ENCODE measurements at places on chromosomes 6 and 20.

DNA sequence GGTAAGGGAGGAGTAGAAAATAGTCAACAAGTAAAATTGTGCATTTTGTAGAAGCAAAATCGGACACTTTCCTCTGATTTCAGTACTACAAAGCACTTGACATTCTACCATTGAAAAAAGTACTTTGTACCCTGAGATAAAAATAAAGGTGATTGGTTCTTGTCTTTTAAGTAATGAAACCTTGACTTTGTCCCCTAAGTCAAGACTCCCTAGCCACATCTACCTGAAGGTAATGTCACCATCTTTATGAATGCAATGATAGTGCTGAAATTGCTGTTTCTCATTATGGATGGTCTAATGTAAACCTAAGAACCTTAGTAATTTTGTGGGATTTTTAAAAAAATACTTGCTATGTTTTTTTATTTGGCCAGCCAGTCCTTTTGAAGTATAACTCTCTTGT, 2.4 kb upstream of the MAN1A1 start:
- no peak for DNase-seq

- no peak for DNase-seq
Measured at GRCh38 chr20:22569353-22569752, 15.0 kb downstream of the FOXA2 start.

DNA sequence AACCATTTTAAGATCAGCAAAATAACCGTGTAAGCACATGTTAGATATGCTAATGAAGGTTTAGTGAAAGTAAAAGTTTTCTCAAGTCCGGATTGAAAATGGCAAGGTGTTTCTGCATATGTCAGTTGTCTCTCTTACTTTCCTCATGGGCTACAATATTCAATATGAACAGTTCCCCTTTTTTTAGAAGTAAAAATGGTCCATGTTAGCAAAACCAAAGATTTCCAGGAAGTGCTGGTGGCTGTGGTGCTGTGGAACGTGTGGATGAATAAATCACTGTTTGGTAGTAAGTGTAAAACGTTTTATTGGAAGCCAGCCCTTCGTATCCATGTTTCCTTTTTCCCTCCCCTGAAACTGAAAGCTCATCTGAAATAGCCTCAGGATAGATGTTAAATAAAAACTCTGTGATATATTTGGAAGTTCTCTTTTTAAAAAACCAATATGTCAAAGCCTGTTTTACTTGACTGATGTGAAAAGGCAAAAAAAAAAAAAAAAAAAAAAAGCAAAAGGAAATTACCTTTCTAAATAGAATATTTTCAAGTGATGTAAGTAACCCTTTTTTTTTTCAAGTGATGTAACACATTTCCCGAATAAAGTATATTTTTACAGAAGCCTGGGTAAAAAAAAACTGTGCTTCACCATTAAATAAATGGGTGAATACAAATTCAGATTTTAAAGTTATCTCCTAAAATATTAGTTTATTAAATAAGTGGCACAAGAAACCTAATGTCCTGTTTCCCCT, 41.9 kb downstream of the PLEKHG1 start:
- DNase-seq, result no peak

DNA sequence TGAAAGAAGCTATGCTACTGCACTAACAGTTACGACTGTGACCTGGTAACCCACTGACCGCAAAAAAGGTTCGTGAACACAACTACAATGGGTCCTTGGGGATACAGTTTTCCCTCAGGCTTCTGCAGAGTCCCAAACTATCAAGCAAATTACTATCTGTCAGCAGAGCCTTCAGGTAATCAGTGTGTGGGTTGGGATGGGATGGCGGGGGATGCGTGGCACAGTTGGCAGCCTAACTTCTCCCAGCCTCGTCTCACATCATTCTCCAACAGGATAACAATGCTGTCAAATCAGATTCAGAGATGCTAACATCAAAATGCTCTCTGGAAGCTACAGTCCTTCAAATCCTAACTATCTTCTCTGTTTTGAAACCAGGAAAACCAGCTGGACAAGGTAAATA, 102.3 kb downstream of the EPM2A start:
- no peak for DNase-seq

DNA sequence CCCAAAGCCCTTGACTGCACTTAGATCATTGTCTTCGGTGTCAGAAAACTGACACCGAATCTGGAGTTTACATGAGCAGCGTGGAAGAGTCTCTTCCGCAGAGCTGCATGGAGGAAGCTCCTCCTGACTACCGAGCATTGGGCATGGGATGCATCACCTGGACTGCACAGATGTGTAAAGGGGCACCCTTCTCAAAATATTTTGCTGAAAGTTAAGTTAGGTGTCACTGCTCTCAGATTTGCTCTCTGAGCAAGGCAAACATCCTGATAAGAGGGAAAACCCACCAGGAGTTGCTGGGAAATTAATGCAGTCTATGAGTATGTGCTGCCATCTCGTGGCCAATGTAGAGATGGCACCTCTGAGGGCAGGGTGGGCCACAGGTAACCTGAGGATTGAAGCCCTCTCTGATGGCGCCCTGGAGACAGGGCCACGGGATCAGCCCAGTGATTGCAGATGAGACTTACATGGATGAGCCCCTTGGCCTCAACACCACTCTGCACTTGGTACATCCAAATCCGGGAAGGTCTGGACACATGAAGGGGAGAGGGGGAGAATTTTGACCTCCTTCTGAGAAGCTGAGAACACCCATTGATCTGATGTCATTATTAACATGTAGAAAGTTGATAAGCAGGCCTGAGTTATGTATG, 129.9 kb downstream of the LPA start:
- peak; percentile 51 for DNase-seq

DNA sequence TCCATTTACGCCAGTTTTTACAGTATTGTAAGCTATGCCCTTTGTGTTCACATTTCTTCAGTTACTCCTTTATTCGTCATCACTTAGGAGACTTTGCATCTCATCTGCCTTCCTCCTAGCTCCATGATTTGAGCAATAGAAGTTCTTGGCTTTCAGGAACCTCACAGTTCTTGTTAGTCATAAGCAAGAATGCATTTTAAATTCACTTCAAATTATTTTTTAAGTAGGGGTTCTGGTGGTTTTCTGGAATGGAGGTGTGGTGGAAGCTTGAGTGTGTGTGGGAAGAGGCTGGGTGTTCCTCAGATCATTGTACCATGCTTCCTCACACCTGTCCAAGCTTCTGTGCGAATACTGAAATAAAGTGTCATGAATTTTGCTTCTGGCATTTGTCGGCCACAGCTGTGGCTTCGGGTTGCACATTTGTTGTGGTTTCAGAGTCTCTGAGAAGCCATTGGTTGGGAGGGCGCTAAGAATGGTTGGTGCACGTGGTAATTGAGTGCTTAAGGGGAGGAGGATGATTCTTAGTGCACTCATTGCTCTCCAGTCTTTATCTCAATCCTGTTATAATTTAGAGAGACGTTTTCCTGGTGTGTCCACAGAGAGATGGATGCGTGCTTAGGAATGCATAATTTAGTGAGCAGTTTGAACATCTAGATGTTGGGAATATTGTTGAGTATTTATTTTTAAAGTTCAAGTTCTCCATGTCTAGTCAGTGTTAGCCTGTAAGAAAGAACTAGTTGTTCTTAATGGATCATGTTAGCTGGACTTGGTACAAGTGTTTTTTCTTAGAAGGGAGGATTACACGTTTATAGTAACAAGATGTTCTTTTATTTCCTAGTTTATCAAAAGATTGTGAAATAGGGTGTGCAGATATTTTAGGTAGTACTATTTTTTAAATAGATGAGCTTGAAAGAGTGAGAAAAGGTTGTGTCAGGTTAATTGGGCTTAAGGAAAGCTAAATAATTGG, 31.9 kb downstream of the FOXO3 start:
- peak; percentile 90 for DNase-seq

DNA sequence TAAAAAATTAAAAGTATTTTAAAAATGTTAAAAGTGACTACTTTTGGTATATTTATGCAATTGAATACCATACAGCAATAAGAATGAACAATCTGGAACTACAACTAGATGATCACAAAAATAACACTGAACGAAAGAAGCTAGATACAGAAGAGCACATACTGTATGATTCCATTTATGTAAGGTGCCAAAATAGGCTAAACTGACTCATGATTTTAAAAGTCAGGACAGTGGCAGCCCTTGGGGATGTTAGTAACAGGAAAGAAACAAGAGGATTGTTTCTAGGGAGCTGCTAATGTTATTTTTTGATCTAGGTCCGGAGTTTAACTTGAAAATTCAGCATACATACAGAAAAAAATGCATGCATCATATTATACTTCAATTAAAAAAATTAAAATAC, 42.3 kb downstream of the KIF13A start:
- peak; percentile 68 for DNase-seq

DNA sequence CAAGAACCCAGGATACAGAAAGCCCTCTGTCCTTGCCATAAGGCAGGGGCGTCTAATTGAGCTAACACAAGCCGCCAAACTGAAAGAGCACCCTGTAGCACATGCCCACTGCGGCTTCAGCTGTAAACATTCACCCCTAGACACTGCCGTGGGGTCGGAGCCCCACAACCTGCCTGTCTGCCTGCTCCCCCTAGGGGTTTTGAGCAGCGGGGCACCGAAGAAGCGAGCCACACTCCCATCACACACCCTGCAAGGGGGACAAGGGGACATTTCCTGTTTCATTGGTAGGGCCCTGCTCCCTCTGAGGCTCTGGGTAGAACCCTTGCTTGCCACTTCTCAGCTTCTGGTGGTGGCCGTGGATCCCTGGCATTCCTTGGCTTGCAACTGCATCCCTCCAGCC, 45.2 kb upstream of the BCLAF1 start:
- no peak for DNase-seq

DNA sequence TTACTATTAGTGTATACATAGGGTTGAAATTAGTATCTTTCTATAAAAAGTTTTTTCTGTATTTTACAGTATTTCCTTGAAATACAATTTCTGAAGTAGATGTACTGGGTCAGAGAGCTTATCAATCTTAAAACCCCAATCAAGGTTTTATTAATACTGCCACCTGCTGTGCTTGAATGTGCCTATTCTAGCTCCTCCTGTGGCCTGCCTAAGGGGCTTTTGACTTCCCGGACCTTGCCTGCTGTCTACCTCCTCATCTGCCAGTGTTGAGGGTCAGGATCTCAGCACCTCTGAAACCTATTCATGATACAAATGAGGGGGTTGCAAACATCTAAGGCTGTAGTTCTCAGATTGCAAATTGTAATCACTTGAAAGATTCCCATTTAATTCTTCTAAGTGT, 9.2 kb downstream of the PACRG start:
- DNase-seq, result no peak

DNA sequence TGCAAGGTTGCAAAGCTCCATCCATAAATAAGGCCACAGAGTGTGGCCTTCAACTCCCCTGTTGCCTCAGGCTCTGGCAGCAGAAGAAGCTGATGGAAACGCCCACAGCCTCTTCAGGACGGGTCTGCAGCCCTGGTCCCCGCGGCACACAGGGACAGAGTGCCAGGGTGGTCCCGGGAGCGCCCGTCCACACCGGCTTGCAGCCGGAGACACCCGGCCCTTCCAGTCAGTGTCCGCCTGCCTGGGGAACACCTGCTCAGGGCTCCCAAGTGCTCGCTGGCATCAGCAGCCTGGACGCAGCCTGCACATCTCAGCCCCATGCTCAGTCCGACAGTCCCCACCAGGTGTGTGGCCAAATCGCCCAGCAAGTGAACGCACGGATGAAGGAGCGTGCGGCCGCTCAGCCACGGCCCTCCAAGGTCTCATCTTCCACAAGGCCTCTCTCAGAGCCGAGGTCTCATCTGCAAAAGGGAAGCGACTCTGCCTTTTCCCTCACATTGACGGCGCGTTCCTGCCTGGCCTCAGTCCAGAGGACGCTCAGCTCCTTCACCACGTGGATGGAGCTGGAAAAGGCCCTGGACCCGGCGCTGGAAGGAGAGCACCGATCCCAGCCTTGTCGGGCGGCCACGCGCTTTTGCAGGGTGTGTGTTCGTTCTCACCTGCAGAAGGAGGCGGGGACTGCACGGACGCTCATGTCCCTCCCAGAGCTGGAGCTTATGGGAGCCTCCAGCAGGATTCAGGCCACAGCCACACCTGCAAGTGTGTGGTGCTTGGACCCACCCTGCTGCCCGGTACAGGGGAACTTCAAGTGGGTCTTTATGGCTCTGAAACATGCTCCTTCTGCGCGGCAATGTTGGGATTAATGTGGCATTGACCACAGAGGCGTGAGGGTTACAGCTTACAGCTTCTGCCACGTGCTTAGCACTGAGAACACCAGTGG, 180.4 kb downstream of the DLL1 start:
- DNase-seq, result no peak

- no peak for DNase-seq
Measured at GRCh38 chr6:24154121-24154520, 28.1 kb downstream of the NRSN1 start.

DNA sequence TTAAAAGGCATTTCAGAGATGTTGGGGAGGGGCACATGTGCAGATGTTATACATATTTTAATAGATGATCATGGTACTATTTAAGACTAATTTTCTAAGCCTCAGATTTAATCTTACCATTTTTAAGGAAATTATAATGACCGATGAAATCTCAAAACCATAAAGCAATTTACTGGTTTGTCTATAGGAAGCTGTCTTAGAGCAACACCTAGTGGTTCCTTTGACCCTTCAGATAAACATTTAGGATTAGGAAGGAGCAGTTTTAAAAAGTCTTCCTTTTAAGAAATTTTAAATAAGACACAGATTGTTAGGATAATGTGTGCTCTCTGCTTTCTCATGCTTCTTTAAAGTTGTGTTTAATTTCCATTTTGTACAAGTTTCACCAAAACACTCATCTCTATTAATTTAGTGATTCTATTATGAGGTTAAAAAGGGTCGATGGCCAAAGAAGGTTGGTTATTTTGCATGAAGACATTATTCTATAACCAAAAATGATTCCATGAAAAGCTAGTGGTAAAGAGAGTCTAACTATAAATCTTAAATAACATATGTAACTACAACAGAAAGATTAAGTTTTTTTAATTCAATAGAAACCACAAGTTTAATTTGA, 376.4 kb downstream of the HACE1 start:
- DNase-seq, result peak; percentile 9

DNA sequence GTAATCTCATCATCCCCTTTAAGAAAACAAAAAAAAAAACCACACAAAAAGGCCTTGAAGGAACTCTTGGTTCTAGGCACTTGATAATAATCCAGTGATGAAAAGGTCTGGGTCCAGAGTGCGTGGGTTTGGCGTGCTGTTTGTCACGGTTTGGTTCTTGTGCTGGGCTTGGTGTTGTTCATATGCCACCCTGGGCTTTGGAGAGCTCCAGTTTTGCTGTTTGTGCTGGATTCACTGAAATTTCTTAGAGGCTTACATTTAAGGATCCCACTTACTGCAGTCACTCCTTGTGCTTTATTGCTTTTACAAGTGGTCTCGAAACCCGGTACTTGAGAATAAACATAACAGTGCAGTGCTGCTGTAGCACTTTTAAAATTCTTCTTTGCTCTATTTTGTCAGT, 68.8 kb upstream of the XRN2 start:
- no peak for DNase-seq

GRCh38 chr20:49824206-49824605, 11.6 kb downstream of the SLC9A8 start:
- DNase-seq, result peak; percentile 72

GRCh38 chr6:6622501-6622900, 34.0 kb downstream of the LY86 start:
- no peak for DNase-seq

All from EH (cell line).